Liver (tissue), 10 donors: ENCODE measurements at places on chromosomes 4 and X.

- DNase-seq: no peak
These were observed 6.6 kb downstream of the EVC start for GRCh38 chr4:5717449-5718158.

DNA sequence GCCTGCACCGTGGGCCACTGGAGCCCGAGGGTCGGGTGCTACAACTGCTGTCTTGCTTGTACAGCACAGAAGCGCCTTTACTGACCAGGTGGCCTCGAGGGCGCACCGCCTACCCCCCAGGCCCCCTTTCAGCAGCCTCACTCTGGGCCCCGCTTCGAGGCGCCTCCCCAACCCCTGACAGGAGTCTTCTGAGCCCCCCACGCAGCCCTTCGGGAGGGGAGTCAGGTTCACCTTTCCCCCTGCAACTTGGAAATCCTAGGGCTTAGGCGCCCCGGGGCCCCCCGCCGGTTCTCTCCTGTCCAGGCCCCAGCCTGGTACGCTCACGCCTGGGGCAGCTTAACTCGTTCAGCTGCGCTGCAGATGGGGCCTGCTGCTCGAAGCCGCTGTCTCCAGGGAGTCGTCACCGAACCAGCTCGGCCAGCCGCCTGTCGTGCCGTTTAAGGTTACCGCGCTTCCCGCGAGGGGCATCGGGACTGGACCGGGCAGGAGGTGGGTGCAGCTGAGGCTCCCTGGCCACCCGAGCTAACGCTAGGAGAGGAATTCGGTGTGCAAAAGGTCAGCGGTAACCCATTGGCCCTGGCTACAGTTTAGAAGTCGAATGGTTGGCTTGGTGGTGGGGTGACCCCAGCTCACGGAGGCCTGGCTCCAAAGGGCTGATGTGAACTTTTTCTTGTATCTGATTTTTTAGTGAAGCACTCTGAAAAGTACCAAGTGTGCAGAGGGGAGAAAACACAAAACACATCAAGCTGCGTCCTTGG lies 58.9 kb upstream of the BCOR start:
- no peak for DNase-seq

- no peak for DNase-seq
These were observed 336.3 kb upstream of the BMP3 start for GRCh38 chr4:80694171-80694570.

GRCh38 chr4:112515198-112516065 lies 548 bp downstream of the NEUROG2 start:
- no peak for DNase-seq

DNA sequence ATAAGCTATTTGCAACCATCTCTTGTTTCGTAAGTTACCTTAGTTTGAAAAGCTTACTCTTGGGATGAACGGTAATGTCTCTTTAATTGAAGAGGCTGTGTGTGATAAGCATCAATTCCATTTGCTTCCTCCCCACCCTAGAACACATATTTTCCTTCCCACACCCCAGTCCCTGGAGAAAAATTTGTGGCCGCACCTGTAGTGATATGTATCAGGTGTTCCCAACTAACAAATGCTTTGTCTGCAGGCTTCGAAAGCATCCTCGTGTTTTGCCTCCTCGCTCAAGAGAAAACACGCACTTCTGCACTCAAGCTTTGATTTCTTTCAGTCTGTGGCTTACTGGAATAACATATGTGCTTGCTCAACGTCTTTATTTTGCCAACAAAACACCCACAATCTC lies 143.8 kb upstream of the OTUD4 start:
- no peak for DNase-seq

DNA sequence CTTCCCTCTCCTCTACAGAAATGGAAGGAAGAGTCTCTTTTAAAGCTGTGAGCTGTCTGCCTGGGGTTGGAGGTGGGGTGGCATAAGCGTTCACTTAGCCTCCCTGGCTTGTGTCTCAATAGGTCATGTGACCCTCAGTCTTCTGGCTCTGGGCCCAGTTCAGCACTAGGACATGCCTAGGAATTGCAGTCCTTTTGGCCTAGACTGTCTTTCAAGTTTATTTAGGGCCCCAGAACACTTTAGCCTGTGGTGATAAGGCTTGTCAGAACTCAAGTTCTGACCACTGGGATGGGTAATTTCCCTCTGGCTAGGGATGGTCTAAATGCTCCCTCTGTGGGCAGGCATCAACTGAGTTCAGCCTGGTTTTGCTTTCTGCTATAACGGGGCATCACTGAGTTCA lies 34.3 kb upstream of the ARMCX4 start:
- DNase-seq: peak; percentile 34

- no peak for DNase-seq
These were observed 1.4 kb upstream of the LRIT3 start for GRCh38 chr4:109846395-109847098.

- DNase-seq: no peak
These were observed 31.5 kb upstream of the ELF2 start for GRCh38 chr4:139208404-139208945.

DNA sequence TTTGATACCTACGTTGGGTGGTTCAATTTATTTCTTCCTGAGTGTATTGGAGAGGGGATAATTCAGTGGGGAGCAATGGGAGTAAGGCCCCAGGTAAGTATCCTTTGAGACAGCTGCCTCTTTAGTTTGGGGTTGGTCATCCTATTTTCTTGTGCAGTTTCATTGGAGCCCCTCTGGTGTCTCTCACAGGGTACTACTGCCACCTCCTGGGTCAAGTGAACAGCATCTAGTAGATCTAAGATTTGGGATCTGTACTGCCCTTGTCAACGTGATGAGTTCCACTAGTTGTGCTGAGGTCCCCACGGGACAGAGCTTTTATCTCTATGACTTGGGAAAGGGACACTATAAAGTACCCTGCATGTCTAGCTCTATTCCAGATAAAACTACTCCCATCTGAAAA lies 80.6 kb downstream of the PBDC1 start:
- no peak for DNase-seq

DNA sequence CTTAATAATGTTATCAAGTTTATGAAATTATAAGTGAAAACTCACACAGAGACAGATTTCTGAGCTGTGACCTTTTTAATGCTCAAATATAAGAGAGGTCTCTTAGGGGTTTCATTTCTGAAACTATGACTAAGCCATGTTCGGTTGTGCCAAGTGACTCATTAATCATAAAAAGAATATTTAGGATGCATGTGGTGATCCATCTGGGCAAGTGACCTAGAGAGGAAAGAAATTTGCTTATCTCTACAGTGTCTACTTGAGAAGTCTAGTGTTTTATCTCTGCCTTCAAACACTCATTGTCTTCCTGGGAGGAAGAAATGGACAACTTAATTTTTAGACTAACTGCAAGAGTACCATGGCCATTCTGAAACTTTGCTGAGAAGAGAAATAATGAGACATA lies 545.3 kb upstream of the GRID2 start:
- DNase-seq: no peak

DNA sequence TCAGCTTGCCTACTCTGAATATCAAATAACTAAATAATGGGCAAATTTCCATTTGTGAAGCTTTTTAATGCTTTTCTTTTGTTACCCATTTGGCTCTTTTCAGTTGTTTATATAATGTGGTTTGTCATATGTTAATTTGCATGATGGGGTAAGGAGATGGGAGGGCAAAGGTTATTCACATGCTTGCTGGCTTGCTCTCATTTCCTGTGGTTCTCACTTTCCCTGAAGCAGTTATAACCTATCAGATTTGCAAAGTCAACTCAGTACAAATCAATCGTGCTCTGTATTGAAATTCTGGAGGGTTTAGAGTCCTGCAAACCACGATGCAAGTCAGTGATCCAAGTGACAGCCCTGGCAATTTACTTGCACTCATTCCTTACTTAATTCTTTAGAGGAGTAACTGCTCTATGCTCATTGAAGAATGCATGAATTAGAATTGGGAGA lies 711.2 kb downstream of the ADGRL3 start:
- no peak for DNase-seq

DNA sequence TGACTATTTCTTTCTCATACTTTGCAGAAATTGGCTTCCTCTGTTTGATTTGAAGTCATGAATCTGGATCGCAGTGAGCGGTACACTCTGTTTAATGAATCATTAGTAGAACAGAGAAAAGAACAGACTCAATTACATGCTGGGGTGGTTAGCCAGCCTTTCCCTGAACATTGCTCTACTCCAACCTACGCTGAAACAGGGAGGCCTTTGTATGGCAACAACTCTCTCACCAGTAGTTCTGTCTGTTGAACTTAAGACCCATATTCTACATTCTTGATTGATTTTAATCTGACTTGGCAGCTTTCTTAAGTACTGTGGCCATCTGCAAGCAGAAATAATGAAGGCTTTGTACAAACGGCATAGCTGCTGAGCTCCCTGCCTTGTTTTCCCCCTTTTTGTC lies 19.0 kb upstream of the AP1S2 start:
- DNase-seq: no peak

DNA sequence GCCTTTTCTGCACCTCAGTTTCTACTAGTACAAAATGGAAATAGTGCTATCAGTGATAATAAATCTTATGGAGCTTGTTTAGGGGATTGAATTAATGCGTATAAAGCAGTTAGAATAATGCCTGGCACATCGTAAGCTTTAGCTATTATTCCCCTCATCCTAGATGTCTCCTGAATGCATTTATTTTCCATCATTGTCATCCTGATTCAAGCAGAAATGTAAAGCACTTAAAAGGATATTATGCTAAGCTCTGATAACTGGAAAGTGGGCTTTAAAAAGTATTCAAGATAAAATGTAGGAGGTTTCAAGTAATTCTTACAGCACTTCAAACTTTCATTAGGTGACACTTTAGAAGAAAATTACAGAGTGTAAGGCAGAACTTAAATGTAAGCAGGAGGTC lies 178.7 kb downstream of the RBM46 start:
- no peak for DNase-seq

- no peak for DNase-seq
These were observed 12.3 kb downstream of the MID1 start for GRCh38 chrX:10608099-10608498.

- no peak for DNase-seq
These were observed 45.4 kb downstream of the ZCCHC13 start for GRCh38 chrX:74349387-74349786.

DNA sequence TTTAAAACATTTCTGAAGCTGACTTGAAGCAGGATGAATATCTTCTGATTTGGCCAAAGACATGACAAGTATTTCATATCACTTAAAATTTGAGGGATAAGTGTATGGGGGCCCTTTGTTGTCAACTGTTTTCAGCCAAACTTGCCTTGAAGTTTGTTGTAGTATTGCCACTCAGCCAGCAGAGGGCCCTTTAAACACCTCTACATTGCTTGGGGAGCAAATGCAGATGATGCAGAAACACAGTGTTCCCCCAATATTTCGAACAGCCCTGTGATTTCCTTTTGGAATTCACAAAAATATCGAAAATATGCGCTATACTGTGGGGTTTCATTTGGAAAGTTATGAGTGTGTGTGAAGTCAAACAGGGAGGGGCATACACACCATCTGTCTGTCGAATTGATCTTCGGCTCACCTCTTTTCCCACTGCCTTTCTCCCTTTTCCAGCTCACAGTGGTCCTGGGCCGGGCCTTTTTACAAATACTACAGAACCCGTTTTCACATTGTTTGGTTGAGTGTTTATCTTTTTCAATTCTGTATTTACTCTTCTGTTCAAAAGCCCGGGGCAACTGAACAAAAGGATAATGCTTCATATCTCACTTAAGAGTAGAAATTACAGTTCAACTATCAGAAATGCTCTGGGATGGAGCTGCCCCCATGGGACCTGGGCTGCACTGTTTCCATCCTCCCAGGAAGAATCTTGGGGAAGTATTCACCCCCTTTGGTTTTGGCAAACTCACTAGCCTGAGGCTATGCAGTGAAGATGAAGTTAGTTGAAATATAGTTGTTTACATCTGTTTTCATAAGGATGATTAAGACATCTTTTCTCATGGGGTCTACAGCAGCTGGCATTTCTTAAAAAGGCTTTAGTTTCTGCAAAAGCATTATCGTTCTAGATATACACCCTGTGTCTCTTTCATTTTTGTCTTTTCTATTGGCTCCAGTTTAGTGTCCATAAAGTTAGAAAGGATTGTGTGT lies 137.6 kb downstream of the EGF start:
- DNase-seq: peak; percentile 65

- no peak for DNase-seq
These were observed 501.9 kb downstream of the GABRG1 start for GRCh38 chr4:45621971-45622370.

DNA sequence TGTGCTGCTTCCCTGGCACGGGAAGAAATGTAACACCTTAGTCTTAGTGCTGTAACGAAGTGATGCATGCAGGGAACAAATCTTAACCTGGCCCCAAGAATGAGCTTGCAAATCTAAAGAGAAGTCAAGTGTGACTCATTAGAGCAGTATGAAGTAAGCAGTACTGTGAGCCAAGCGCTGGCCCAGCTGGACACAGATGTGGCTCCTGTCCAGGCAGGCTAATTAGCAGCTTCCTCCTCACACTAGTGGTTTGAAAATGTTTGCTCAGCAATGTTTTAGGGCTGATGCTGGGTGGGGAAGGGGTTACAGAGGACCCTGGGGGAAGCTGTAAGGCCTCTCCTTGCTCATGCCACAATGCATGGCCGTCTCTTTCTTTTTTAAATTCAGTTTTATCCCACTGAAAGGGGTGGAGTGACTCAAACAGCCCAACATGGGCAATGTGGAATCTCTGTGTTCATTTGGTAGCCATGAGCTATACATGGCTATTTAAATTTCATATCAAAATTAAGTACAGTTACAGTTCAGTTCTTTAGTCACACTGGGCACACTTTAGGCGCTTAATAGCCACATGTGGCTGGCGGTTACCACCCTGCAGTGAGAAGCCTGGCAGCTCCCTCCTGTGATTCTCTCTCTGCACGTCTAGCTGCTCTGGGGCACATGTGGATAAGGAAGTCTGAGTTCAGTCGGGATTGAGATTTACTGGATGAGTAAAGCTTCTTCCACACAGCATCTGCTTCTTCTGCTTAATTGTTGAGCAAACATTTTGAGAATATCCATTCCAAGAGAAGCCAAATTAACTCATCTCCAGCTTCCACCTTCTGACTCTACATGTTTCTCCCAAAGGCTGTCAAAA lies 48.8 kb downstream of the MAP7D2 start:
- no peak for DNase-seq

DNA sequence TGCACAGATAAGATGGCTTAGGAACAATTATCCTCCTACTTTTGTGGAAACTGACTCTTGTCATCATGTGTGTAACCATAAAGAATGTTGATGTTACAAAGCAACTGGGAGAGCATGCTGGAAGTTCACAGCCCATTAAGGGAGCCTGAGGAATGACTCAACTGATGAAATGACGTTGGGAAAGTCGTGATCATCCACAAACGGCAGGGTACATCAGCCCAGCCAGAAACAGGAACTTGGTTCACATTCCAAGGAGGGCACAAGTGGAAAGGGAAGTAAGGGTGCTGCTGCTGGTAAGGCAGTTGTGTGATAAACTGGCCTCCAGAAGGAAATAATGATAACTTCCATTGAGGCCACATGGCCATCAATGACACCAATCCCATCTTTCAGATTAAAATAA lies 6.7 kb downstream of the TEC start:
- no peak for DNase-seq

DNA sequence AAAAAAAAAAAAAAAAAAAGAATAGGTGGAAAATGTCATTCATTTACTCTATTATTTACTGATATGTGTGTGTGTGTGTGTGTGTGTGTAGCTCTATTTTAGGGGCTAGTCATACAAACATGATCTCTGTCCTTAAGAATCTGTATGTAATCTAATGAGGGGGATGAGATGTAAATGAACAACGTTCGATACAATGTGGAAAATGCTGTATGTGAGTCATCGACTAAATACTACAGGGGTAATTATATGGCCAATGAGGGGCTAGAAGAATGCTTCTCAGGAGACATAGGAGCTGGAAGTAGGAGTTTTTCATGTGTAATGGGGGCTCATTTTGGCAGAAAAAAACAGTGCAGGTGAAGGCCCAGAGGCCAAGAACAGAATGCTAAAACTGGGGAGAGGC lies 41.9 kb downstream of the LEF1 start:
- DNase-seq: no peak

- no peak for DNase-seq
These were observed 59.4 kb upstream of the PITX2 start for GRCh38 chr4:110682311-110682710.
